HCT116 (cell line): ENCODE measurements at places on chromosomes 13 and 19. TPM values are rescaled to one million over a fixed set of nuclear protein-coding genes. Genes with fewer than 3 reads are reported as not detected.

Gene KLK15
- not detected for total RNA-seq

Gene OR7C1
- total RNA-seq: not detected

Gene HSPB6
- total RNA-seq: 0.93 TPM

Gene ACP7
- total RNA-seq: 4.7 TPM

Gene FCAR
- total RNA-seq: not detected

Gene MAP4K1
- 9.1 TPM for total RNA-seq

Gene CABP5
- not detected for total RNA-seq

Gene ZNF441
- total RNA-seq: 1.1 TPM

Gene IGSF23
- not detected for total RNA-seq

Gene GRIN2D
- 26.2 TPM for total RNA-seq

Gene SLC1A6
- total RNA-seq: not detected

Gene NLRP5
- total RNA-seq: 0.30 TPM

Gene TGFBR3L
- 30.9 TPM for total RNA-seq

Gene RDH8
- total RNA-seq: not detected

Gene AP2S1
- total RNA-seq: 296 TPM

Gene ZNF888
- 6.4 TPM for total RNA-seq

Gene KL
- not detected for total RNA-seq

Gene IL12RB1
- total RNA-seq: not detected

Gene PCP2
- 0.32 TPM for total RNA-seq

Gene CATSPERD
- not detected for total RNA-seq

Gene RXFP2
- total RNA-seq: not detected

Gene VRK3
- 44.0 TPM for total RNA-seq

Gene PSG11
- not detected for total RNA-seq

Gene SLC8A2
- 0.98 TPM for total RNA-seq

Gene PRPF31
- total RNA-seq: 99.0 TPM

Gene EBPL
- 73.2 TPM for total RNA-seq

Gene LENG8
- total RNA-seq: 196 TPM

Gene UBXN6
- 76.5 TPM for total RNA-seq

Gene CCDC169
- not detected for total RNA-seq

Gene ZNF91
- total RNA-seq: 12.3 TPM

Gene ZNF829
- total RNA-seq: not detected

Gene EBI3
- total RNA-seq: 1.2 TPM

Gene SLC10A2
- not detected for total RNA-seq
